ENCODE measurements at places on chromosomes 7 and 10.

DNA sequence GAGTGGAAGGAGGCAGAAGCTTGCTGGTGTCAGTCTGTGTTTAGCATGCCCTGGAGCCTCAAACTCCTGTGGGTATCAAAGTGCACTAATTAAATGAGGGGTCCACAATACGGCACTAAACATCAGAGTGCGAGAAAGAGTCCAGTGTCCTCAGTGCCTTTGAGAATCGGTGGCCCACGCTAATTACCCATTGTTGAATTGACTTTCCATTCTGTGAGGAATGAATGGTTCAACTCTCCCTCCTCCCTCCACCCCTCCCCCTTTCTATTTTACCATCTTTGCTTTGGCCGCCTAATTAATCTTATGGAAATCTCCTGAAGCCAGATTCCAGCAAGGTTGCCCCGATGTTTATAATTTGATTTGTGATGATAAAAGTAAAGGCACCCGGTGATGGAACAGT is 217.8 kb downstream of the TFEC start:
- no peak for DNase-seq

GRCh38 chr10:338171-339037 is 203.1 kb downstream of the ZMYND11 start:
- DNase-seq, result no peak

DNA sequence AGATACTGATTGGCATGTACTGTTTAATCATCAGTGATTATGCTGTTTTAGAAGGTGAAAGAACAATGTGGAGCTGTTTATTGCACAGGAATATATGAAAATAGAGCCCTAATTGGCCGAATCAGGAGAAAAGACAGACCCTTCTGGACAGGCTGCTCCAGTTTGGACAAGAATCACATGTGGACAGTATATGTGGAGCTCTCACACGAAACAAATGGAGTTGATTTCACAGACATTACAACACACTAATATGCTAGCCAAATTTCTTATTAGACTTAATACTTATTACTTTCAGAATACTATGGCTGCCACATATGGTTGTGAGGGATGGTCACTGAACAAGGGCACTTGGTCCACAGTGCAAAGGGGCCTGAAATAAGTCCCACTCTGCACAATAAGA is 15.5 kb downstream of the TWIST1 start:
- DNase-seq, result no peak

GRCh38 chr7:125173571-125173970 is 243.9 kb upstream of the POT1 start:
- DNase-seq, result no peak

GRCh38 chr7:15972862-15973275 is 286.4 kb upstream of the MEOX2 start:
- DNase-seq, result no peak

GRCh38 chr10:125123476-125124114 is 36.8 kb downstream of the CTBP2 start:
- DNase-seq, result no peak

GRCh38 chr10:128221117-128221516 is 94.9 kb upstream of the MKI67 start:
- DNase-seq, result no peak

All from activated CD4-positive, CD25-positive, alpha-beta regulatory T cell treated with anti-CD3 and anti-CD28 coated beads, Interleukin-2, amount 50 U/mL, for 72 hours (primary cell).